ENCODE measurements at places on chromosomes 12 and 14.

DNA sequence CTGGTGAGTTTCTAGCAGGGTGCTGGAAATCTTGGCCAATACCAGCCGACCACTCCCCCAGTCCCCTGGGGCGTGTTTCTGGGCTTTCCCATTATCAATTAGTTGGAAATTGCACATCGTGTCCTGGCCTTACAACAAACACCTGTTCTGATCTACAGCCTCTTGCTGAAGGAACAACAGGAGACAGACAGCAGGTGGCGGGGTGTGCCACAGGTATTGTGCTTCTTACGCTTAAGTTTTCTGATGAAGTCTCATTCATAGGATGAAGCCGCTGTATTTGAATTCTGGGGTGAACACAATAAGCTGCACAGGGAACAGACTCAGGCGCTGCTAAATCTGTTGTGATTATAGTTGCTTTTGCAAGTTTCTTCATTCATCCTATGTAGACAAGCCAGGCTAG lies 703 bp downstream of the HIGD1C start:
- no peak for DNase-seq

GRCh38 chr14:58705066-58705465 lies 67.3 kb downstream of the DACT1 start:
- no peak for DNase-seq

GRCh38 chr12:110349514-110350151 lies 53.9 kb downstream of the ANAPC7 start:
- no peak for DNase-seq

DNA sequence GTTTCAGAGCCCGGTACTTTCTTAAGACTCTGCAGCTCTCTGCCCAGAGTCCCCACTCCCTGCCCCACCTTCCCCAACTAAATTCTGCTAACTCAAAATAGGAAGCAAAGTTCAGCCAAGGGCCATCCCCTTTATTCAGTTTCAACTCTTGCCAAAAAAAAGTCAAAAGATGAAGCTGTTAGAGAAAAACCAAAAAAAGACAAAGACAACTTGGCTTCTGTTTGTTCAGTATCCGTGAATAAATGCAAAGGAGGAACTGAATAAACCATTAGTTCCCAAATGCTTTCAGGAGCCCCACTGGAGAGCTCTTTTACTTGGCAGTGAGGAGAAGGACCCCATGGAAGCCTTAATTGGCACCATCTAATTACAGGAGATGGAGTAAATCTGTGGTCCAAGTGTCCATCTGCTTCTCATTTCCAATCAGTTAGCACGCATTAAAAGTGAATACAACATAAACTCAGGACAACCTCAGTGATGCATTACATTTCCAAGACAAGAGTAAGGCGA lies 155.4 kb upstream of the GZMB start:
- DNase-seq = no peak

DNA sequence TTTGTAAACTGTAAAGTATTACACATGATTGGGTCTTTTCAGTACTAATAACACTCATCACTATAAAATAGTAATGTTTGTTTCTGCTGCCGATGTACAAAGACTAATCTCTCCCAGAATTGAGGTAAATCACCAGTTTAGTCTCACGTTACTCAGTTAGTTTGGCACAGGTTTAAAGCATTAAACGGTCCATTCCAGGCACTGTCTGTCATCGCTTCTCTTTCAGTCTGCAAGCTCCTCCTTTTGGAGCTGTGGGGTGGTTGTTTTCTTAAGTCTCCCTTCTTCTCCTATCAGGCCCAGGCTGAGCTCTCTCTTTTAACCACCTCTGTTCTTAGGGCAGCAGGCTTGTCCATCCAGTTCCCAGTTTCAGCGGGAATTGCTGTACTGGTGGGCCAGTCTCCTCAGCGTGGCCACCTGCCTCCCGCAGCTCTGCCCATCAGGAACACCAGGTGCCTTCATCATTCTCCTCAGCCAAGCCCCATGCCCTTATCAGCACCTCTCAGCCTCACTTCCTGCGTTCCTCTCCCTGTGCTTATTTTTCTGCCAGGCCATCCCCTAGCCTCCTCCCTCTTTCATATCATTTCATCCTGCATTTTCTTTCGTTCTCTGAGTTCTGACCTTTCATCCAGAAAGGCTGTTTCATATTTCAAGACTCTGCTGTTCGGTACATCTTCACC lies 149.0 kb downstream of the TGFB3 start:
- no peak for DNase-seq

- DNase-seq = no peak
Observed at GRCh38 chr12:12534166-12534866, 28.3 kb downstream of the DUSP16 start.

DNA sequence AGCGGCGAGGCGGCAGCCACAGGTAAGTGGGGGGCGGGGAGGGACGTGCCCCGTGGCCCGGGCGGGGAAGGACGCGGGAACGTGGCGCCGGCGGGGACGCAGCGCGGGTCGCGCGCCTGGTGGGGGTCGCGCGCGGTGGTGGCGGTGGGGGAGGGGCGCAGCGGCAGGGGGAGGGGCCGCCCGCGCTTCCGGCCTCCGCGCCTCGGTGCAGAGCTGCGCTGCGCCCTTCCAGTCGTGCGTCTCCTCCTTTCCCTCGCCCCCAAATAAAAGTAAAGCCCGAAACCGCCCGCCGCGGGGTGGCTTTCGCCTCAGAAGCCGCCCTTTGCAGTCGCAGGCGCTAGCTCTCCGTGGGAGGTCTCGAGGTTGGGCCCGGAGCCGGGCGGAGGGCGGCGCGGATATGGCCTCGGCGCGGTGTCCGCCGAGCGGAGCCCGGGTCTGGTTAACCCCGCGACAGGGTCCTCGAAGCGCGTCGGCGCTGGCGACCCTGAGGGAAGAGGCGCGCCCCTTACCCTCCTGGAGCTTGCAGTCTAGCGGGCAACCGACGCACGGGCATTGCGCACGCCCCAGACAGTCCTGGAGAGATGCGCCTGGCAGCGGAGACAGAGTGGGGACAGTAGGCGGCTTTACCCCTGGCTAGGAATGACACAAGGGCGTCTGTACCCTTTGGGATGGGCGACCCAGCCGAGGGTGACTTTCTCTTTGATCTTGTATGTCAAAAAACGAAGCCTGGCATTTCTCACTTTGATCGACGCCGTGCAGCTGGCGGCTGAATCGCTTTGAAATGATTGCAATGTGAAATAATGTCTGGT lies 589 bp downstream of the ATF1 start:
- no peak for DNase-seq

GRCh38 chr12:9742661-9743060 lies 9.8 kb upstream of the CLECL1 start:
- DNase-seq = no peak

- no peak for DNase-seq
Observed at GRCh38 chr12:32117316-32117715, 10.7 kb downstream of the BICD1 start.

DNA sequence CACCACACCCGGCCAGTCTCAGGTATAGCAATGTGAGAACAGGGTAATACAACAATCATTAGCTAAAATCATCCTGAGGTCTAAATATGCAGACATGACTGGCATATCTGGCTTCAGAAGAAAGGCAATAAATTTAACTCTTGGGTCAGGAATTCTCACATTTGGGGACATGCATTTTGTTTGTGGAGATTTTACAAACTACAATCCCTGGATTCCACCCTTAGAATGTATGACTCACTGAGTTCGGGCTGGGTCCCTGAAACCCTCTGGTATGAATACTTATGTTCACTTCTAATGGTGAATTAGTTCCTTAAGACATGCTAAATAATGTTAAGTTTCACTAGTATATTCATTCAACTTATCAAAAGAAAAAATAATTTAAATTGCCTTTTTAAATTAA lies 98.9 kb upstream of the HMGA2 start:
- no peak for DNase-seq

DNA sequence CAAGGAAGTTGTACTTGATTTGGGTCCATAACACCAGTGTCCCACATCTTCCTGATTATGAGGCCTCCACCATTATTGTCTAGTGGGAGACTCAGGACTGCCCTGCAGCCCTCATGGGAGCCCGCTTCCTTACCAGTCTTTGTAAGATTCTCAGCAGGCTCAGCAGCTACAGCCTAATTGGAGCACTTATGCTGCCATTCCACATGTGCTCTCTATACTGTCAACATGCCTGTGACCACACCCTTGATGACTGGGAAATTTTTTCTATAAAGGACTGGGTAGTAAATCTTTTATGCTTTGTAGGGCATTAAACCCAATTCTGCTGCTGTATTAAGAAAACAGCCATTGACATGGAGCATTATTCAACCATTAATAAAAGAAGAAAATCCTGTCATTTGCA lies 145.5 kb upstream of the IGF1 start:
- DNase-seq = no peak

GRCh38 chr12:3310271-3311026 lies 180.6 kb upstream of the PRMT8 start:
- no peak for DNase-seq

All from glomerular endothelial cell (primary cell).